ENCODE measurements at places on chromosomes 3 and 15. TPM values are rescaled to one million over a fixed set of nuclear protein-coding genes. Genes with fewer than 3 reads are reported as not detected.

The MED12L gene
- 0.10 TPM for total RNA-seq

The MKRN2 gene
- total RNA-seq = 33.6 TPM

The GUCA1C gene
- 1.8 TPM for total RNA-seq

The CMTM6 gene
- total RNA-seq = 10.9 TPM

The ITIH1 gene
- not detected for total RNA-seq

The CSPG4 gene
- total RNA-seq = 5.2 TPM

The FBXL22 gene
- total RNA-seq = 42.4 TPM

The CHST13 gene
- total RNA-seq = 0.45 TPM

The CAMP gene
- total RNA-seq = not detected

The MESP1 gene
- total RNA-seq = 8.4 TPM

The C3orf49 gene
- total RNA-seq = not detected

The HYKK gene
- 6.3 TPM for total RNA-seq

The TMCO5A gene
- total RNA-seq = not detected

The BFSP2 gene
- not detected for total RNA-seq

The VIPR1 gene
- total RNA-seq = 2.2 TPM

The DNAH12 gene
- total RNA-seq = 0.02 TPM

The TMEM42 gene
- 10.0 TPM for total RNA-seq

The TLR9 gene
- 0.17 TPM for total RNA-seq

The SLCO3A1 gene
- total RNA-seq = 52.8 TPM

The CAPN7 gene
- total RNA-seq = 34.2 TPM

The BCL2A1 gene
- 0.55 TPM for total RNA-seq

The GOLGA8G gene
- not detected for total RNA-seq

The TRA2B gene
- total RNA-seq = 45.7 TPM

The AMIGO3 gene
- total RNA-seq = not detected

The KLF15 gene
- total RNA-seq = 28.5 TPM

The IMPG2 gene
- total RNA-seq = 0.20 TPM

The NCKIPSD gene
- 13.6 TPM for total RNA-seq

The SAMMSON gene
- not detected for total RNA-seq

The OSTN gene
- not detected for total RNA-seq

The TTLL13 gene
- 0.20 TPM for total RNA-seq

The ACOX2 gene
- 41.4 TPM for total RNA-seq

The ERICH6 gene
- not detected for total RNA-seq

The MYRIP gene
- 0.84 TPM for total RNA-seq

The KCNH8 gene
- 0.05 TPM for total RNA-seq

The PLD1 gene
- total RNA-seq = 75.1 TPM

The APOD gene
- total RNA-seq = 603 TPM

The DGKG gene
- total RNA-seq = 18.2 TPM

The CLRN1 gene
- total RNA-seq = not detected

The KLHL40 gene
- 0.12 TPM for total RNA-seq
